Body of pancreas (tissue), 4 donors: ENCODE measurements at places on chromosomes 6 and 20. TPM values are rescaled to one million over a fixed set of nuclear protein-coding genes. Genes with fewer than 3 reads are reported as not detected.

TSPO2 gene
- not detected for total RNA-seq

GRCh38 chr6:34696189-34696738, 303 bp downstream of the ILRUN start:
- DNase-seq = peak; percentile 58

DNA sequence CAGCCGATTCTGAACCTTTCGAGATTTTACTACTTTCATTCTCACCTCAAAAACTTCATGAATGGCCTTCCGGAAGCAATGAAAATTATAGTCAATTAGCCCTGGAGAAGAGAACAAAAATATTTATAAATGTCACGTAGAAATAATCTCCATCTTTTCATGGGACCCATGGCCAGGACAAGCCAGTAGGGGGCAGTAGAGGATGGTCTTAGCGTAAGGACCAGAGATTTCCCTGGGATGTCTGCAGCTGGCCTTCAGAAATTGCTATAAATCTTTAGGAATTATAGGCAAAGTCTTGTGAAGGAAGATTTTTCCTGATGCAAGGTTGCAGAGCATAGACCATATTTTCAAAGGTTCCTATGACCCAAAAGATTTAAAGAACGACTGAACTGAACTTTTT, 15.6 kb upstream of the UBE2J1 start:
- DNase-seq = peak; percentile 70

- DNase-seq = peak; percentile 41
Measured at GRCh38 chr6:1917626-1918371, 308.1 kb downstream of the FOXC1 start.

DNA sequence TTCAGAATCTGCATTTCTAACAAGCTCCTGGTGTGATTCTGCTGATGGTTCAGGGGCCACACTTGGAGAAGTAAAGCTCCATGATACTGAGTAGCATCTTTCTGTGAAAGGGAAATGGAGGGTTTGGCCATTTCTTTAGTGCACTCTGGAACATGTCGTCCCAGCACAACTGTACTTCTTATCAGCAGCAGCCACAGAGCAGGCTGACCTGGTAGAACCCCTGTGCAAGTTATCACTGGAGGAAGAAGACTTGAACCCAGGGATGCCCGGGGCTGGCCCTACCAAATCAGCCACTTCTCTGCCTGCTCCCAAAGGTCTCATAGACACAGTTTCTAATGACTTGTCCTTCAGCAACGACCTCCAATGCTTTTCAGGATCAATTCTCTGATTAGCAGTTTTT, 354.7 kb upstream of the PLCB4 start:
- DNase-seq = no peak

TP53TG5 gene
- total RNA-seq = not detected

- DNase-seq = peak; percentile 19
Measured at GRCh38 chr6:133502441-133503335, 261.5 kb downstream of the EYA4 start.

DNA sequence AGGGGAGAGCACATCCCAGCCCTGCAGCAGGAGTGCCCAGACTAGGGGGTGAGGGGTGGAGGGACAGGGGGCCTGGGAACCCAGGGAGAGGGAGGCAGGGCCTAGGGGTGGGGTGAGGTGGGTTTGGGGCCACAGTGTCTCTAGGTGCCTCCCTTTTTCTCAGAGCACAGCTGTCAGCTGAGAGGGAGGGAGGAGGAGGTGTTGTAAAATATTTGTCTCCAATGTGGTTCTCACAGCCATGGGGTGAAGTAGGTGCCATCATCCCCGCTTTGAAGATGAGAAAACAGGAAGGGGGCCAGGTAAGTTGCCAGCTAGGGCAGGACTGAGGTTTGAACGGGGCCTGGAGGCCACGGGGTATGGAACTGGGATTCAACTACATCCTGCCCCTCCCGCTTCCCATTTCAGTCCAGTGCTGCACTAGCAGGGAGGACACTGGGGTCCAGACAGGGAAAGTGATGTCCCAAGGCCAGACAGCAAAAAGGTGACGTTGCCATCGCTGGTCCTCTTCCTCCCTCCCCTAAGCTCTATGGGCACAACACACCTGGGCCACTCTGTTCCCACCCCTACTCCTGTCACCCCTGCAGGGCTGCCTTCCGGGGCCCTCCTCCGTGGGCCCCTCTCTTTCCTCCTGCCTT, 20.3 kb downstream of the PACSIN1 start:
- no peak for DNase-seq

TMC2 gene
- total RNA-seq = not detected

ASCC3 gene
- 16.8 TPM for total RNA-seq

- DNase-seq = no peak
Measured at GRCh38 chr6:53912661-53913060, 117.9 kb downstream of the LRRC1 start.

DNA sequence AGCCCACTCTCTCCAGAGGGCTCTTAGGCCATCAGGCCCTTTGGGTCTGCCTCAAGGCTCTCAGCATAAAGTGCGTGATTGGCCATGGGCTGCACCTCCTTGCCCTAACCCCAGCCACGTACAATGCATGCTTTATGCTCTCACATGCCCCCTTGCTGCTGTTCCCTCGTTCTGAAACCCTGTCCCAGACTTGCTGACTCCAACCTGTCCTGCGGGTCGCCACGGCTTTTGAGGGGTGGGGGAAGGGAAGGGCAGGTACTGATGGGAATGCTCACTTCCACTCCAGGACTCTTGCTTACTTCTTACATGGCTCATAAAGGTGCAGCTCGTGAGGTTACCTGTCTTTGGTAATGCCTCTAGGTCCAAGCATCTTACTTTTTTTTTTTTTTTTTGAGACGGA, 6.0 kb downstream of the ARMC12 start:
- DNase-seq = no peak

NUP153 gene
- total RNA-seq = 20.8 TPM

MYO6 gene
- 29.7 TPM for total RNA-seq

- DNase-seq = no peak
Measured at GRCh38 chr6:150004101-150004782, 21.1 kb downstream of the RAET1L start.

PPP1R3D gene
- total RNA-seq = 6.3 TPM

- no peak for DNase-seq
Measured at GRCh38 chr6:92109256-92109655, 1310.1 kb downstream of the EPHA7 start.

LTA gene
- not detected for total RNA-seq

GRCh38 chr6:7391151-7391550, 1.5 kb downstream of the RIOK1 start:
- DNase-seq = no peak

DNA sequence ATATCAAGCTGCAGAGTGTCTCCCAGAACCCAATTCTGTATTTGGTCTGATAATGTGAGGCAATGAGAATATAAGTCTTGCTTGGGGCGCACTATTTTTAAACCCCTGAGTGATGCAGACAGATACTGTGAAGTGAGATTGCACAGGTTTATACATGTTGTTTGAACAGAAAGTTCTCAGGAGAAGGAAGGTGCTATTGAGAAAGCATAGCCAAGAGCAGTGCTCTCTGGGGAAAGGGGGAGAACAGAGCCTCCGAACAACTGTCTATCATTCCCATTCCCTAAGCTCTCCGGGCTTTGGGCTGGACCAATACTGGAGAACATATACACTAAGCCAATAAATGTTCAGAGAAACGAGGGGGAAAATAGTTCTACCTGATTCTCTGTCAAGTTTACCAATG, 75.8 kb downstream of the PERP start:
- DNase-seq = no peak

- DNase-seq = peak; percentile 47
Measured at GRCh38 chr6:98927534-98927933, 20.2 kb downstream of the FBXL4 start.

RGL2 gene
- 31.9 TPM for total RNA-seq

- no peak for DNase-seq
Measured at GRCh38 chr20:37279820-37280219, 9.6 kb upstream of the MANBAL start.

NFKBIE gene
- total RNA-seq = 18.9 TPM

GRCh38 chr6:160014869-160015182, 45.9 kb downstream of the IGF2R start:
- DNase-seq = no peak

DNA sequence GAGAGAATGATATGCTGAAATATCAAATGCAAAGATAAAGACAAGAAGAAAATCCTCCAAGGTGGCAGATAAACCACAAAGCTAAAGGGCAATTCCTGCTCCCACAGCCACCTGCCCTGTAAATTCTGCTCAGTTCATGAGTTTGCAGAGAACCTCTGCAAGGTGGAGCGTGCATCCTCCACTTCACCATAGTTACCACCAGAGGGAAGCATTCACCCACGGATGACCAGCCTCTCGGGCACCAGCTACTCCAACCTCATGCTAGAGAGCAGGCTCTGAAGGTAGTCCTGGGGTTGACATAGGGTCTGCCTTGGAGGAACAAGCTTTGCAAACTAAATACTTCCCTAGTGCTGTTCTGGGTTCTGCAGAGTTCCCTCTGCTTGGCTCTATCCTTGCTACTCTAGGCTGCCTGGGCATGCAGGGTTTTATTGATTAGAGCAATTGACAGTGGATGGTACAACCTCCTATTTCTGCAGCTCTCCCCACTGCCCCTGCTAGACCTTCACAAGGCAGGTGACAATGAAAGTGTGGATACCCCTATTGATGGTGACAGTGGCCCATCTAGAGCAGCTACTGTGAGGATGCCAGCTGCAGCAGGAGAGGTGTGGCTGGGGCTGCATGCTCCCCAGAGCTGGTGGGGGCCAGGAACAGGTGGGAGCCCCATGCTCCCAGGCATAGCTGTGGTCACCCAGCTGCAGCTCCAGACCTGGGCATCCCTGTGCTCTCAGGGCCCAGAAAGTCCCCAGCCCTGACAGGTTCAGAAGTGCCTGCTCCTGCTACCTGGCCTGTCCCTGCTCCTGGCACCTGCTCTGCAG, 51.1 kb downstream of the GGTLC1 start:
- peak; percentile 75 for DNase-seq

DNA sequence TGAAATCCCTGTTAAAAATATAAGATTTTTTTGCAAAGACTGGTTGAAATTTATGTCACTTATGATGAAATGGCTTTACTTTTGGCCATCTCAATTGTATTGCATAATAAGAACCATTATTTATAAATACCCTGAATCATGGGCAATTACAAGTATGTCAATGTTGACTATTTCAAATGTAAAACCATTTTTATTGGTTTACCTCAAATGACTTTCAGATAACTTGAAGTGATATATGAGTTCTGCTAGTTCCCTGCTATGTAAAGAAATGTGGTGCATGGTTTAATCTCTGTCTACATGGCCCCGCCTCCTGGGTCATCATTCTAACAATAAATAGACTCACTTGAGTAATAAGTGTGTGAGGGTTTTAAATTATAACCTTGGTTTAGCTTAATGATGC, 275.6 kb upstream of the PREP start:
- no peak for DNase-seq
